Stimulated activated CD4-positive, alpha-beta T cell treated with anti-CD3 and anti-CD28 coated beads, Interleukin-1b, Interleukin-23, amount 100 ng/mL, for 1 hour (primary cell): ENCODE measurements at places on chromosomes 1 and 21.

DNA sequence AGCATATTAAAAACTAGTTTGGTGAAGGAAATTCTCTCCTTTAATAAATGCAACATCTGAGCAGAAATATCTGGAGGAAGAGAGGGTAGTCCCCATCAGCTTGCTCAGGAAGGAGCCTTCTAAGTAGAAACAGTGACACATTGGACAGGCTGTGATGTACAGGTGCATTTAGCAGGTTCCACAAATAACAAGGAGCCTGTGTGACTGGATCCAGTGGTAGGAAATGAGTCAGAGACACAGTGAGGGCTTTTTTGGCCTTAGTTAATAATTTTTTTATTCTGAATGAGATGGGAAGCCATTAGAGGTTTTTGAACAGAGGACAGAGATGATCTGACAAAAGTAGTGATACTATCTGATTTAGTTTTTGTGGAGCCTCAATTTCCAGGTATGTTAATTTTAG is 738.9 kb upstream of the PTBP2 start:
- no peak for DNase-seq

GRCh38 chr21:45427331-45428271 is 22.6 kb downstream of the COL18A1 start:
- DNase-seq: no peak

GRCh38 chr1:61864489-61864888 is 122.2 kb downstream of the PATJ start:
- no peak for DNase-seq

GRCh38 chr1:244391761-244392160 is 59.9 kb downstream of the ADSS2 start:
- DNase-seq: no peak

GRCh38 chr1:23910144-23910543 is 3.0 kb downstream of the CNR2 start:
- no peak for DNase-seq
